Urinary bladder (tissue), 4 donors: ENCODE measurements at places on chromosomes 2 and 18. TPM values are rescaled to one million over a fixed set of nuclear protein-coding genes. Genes with fewer than 3 reads are reported as not detected.

ALK gene
- 0.29 TPM for polyA plus RNA-seq

DNA sequence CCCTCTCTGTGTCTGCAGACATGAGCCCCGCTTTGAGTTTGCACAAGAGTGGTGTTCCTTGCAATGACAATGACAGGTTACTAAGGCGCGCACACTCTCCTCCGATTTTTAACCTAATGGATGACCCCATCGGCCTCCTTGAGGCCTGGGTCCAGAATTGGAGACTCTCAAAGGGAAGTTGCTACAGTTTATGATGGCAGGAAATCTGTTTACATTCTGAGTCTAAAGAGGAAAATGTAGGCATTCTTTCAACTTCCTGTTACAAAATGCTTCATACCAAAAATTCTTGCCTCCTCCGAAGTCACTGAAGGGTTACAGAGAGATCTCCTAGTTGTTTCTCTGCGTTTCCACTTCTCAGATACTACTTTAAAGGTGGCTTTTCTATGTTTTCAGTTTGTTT lies 225.3 kb upstream of the AGAP1 start:
- DNase-seq = no peak

DNA sequence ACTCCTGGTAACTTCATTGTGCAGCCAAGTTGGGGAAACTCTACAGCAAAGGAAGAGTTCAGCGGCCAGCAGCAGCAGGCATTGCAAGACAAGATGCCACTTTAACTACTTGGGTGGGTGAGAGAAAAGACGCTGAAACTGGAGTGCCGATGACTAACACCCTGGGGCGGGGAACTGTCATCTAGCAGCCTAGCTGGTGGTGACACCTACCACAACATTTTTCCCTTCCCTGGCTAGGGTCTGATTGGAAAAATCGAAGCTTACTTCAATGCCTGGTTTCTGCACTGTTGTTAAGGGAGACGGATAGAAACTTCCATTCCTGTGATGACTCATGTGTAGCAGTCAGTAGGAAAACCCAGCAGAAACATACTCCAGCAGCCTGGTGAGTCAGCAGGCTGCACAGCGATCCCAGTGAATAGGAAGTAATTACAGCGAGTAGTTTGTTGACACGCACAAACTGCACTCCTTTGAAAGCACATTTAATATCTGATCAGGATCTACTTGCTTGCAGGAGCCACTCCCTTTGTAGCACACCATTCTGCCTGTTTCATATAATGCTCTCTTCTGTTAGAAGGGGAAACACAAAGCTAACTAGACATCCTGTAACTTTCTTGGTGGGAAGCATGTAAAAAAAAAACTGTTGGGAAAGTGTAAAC lies 62.1 kb upstream of the MAPRE2 start:
- DNase-seq = peak; percentile 81

FLACC1 gene
- polyA plus RNA-seq = 0.63 TPM

- DNase-seq = no peak
Observed at GRCh38 chr2:226399006-226399405, 400.6 kb downstream of the IRS1 start.

- DNase-seq = no peak
Observed at GRCh38 chr2:149155196-149155969, 116.9 kb downstream of the LYPD6B start.

GRCh38 chr18:38444971-38445803 lies 879.6 kb upstream of the CELF4 start:
- no peak for DNase-seq

GRCh38 chr2:219081096-219081495 lies 20.4 kb upstream of the IHH start:
- no peak for DNase-seq

DNA sequence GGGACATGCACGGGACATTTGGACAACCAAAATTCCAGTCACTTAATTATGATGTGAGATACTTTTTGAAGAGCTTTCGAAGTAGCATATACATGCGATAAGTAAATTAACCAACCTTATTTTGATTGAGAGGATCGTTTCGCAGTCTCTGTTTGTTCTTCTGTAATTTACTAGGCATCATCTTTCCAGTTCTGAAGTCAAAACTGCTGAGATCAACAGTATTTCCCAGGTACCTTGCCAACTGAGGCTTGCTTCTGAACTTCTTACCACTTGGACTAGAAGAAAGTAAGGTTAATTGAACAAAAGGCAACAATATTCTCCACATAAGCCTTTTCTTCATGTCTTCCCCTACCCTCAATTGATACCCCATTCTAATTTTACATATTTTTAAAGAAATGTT lies 19.6 kb downstream of the MBD2 start:
- DNase-seq = no peak

GRCh38 chr2:191127235-191127634 lies 23.6 kb downstream of the STAT4 start:
- no peak for DNase-seq

- no peak for DNase-seq
Observed at GRCh38 chr2:132815516-132815915, 145.5 kb upstream of the LYPD1 start.

COX5B gene
- polyA plus RNA-seq = 410 TPM

DNA sequence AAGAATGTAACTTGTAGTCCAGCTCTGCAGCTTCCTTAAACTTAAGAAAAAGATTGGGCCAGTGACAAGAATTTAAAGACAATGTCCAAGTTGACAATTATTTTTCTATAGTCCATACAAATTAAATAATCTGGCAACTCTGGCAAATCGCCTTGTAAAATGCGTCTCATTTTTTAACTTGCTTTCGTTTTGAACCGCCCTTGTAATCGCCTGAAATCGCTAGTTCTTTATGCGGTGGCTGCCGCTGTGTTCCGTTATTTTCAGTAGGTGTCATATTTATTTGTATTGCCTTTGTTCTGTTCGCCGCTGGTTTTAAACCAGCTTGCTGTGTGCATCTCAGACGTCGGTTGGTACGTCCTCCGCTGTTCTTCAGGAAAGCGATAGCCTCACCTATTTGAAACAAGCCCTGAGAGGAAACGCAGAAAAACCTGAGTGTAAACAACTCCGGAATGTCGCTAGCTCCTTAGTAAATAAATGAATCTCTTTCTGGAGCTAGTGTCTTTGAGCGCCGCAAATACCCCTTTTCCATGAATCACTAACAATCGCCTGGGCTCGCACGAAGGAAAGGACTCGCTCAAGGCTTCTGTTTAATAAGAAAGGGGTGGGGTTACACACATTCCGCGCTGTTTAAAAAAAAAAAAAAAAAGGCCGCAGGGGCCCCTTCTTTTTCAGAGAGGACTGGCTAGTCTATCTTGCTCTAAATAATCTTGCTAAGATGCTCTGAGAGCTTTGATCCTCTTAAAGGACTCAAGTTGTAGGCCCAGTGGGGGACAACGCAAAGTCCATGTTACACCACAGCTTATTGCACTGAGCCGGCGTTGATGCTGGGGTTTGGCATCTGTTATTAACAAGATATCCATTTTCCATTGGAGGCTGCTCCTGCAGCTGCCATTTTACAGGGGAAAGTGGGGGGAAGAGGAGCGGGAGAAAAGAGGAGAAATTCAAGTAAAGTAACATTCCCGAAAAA lies 3.0 kb downstream of the HOXD8 start:
- DNase-seq = no peak

DNA sequence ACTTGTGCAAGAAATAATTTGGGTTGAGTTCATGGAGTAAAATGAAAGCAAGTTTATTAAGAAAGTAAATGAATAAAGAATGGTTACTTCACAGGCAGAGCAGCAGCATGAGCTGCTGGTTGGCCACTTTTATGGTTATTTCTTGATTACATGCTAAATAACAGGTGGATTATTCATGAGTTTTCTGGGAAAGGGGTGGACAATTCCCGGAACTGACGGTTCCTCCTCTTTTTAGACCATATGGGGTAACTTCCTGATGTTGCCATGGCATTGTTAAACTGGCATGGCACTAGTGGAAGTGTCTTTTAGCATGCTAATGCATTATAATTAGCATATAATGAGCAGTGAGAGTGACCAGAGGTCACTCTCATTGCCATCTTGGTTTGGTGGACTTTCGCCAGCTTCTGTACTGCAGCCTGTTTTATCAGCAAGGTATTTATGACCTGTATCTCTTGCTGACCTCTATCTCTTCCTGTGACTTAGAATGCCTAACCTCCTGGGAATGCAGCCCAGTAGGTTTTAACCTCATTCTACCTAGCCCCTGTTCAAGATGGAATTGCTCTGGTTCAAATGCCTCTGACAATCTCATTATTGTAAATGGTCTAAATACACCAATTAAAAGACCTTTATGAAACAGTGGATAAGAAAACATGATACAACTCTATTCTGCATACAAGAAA lies 114.1 kb upstream of the FIGN start:
- no peak for DNase-seq

DNA sequence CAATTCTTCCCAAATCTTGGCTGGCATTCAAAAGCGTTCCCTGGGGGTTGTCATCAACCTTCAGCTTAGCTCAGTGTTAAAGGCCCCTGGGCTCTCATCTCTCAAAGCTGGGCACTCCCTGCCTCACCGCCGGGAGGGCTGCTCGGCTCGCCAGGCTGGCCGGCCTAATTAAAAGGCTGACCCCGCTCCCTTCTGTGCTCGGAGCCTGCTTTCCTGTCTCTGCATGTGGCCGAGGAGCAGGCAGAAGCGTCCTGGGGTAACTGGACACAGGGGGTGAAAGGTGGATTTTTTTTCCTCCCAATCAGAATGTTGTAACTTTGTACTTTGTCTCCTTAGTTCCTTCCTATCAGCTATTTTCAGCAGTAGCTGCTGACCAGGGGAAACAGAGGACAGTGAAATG lies 231.1 kb downstream of the GBX2 start:
- DNase-seq = no peak

DNA sequence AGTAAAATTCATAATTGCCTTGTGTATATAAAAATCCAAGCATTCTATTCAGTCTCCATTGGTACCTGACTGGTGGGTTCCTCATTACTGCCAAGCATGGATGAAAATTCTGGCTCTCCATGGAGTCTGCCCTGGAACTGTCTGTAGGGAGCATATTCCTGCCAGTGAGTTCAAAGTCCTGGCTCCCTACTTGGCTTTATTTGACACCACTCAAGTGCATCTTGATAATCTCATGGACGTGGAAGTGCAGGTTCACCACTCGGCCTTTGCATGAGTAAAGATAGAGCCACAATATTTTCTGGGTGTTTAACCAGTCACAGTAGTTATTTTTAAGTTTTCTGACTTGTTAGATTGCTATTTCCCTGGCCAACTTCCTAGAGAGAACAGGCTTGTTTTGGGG lies 63.5 kb downstream of the CNTNAP5 start:
- no peak for DNase-seq

- peak; percentile 72 for DNase-seq
Observed at GRCh38 chr2:219285894-219286425, 6.8 kb downstream of the DNAJB2 start.

DNA sequence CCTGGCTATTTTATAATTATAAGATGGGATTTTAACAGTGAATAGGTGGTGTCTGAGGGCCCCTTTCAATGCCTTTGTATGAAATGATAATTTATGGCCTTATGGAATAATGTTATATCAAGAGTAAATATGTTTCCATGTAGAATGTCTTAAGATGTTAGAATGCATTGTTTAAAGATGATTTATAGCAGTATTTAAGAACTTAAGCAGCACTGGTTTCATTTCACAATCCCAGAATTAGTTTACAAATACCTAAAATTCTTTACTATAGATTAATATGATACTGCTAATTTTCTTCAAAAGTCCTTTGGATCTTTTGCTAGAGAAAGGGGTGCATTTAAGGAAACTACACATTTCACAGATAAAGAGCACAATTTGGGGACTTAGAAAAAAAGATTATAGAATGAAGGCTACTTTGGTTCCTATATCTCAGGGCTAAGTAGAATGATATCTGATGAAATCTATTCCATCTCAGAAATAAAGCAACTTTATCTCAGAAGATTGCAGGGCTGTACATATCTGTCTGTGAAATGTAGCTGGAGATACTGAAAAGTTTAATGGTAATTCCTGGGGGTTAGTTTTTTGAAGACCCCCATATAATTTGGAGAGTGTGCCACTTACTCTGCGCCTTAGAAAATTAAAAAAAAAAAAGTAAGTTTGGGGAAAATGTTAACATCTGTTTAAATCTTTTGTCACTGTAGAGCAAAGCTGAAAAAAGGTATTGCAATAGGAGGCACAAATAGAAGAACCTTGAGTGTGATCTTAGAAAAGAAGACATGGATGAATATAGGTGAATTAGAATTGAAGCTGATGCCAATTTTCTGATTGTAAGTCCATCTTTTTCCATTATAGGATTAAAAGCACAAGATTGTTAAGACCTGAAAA lies 123.4 kb downstream of the GULP1 start:
- no peak for DNase-seq

GRCh38 chr2:152421521-152422370 lies 86.8 kb downstream of the FMNL2 start:
- peak; percentile 62 for DNase-seq

DNA sequence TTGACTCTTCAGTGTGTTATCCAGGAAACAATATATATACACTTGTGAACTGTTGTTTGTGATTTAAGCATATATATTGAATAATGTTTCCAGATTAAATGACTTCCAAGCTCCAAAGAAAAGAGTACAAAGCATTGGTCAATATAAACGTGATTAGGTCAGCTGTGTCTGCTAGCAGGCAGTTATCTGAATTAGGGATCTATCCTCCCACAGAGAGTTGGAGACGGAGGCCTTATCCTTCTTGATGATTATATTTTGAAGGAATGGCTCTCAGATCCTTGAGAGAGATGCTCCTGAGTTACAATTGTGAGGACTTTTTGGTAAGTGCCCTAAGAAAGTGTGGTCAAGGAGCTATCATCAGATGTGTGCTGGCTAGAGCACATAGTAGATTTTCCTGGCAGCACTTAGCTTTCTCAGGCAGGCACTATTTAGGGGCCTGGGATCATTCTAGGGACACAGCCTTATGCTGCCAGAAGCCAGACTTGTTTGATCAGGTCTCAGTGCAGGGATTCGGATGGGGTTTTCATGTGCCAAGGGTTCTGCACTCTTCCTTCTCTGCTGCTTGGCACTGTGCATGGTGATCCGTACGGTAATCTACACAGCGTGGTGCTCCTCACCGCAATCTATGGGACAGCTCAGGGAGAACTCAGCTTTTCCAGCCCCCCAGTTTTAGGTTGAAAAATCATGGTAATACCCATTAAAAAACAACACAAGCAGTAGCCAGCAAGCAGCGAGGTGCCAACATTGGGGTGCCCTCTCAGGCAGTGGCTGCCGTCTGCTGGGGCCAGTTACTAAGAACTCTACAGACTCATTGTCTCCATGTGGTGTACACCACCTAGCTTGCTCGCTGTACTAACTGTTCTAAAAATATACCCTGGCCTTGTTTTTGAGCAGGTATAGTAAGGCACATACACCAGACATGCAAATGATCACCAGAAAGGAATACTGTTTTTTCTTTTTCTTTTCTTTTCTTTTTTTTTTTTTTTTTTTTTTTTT lies 8.0 kb upstream of the ZDBF2 start:
- no peak for DNase-seq

DNA sequence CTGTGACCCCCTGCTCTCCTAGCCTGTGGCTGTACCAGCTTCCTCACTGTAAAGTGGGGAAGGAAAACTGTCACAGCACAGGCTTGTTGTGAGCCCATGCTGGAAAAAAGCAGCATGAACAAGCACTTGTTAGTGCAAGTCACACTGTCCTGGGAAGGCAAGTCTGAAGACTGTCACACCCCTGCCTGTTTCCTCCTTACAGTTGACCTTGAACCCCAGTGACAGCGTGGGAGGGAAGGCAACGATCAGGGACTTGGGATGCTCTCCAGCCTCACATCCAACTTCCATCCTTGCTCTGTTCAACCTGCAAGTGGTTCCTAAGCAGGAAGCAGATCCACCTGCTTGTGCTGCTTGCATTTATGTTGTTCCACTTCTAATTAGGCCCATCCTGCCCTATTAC lies 311.3 kb upstream of the KLHL29 start:
- DNase-seq = no peak

RNF144A gene
- polyA plus RNA-seq = 4.3 TPM

MCM6 gene
- 14.5 TPM for polyA plus RNA-seq

- DNase-seq = no peak
Observed at GRCh38 chr2:232979871-232980461, 33.1 kb downstream of the NGEF start.

- no peak for DNase-seq
Observed at GRCh38 chr18:57793302-57793986, 9.7 kb downstream of the ATP8B1 start.
